Stimulated activated CD8-positive, alpha-beta memory T cell treated with anti-CD3 and anti-CD28 coated beads, Interleukin-7, amount 100 ng/mL, for 4 hours (primary cell): ENCODE measurements at places on chromosomes 13 and 19.
A peak's percentile ranks its signal among the peaks of the same experiment; 100 is the strongest.

GRCh38 chr19:5001615-5002014 is 32.7 kb downstream of the KDM4B start:
- DNase-seq: no peak

DNA sequence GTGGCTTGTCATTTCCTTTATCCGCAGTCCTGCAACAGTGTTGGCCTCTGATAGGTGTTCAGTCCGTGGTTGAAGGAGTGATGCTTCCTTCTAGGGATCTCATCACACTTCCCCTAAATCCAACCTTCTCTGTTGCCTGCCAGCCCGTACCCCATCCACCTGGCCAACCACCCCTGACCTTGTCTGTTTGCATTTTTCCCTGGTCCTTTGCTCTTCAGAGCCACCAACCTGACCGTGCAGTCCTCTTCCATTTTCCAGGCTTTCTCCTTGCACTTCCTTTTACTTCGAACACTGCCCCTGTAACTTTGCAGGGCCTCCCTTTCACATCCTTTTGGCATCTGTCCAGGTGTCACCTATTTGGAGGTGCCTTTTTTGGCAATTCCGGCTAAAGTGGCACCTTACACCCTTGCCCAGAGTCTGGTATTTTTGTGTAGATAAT is 696 bp downstream of the ZNF460 start:
- DNase-seq: no peak

DNA sequence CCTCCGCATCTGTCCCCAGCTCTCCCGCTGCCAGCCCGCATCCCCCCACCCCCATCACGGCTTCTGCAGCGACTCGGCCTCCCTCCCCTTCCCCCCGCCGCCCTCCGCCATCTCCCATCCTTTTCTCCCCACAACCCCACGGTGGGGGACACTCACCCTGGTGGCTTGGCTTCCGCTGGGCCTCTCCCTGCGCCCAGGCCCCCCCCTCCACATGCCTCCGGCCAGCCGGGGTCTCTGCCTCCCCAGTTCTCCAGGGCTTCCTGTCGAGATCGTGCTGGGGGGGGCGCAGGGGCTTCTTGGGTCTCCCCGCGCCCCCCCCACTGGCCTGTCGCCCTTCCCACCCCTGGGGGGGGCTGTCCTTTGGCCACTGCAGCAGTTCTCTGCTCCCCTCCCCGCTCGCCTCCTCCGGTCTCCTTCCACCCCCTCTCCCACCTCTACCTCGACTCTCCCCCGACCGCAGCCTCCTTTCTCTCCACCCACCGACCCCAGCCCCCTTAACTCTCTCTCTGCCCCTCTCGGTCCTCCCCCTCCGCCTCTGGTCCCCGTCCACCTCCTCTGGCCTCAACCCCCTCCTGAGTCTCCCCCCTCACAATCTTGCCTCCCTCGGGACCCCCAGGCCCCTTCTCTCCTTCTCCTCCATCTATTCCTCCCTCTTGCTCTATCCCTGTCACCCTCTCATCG is 17.1 kb downstream of the LRRC4B start:
- DNase-seq: no peak

DNA sequence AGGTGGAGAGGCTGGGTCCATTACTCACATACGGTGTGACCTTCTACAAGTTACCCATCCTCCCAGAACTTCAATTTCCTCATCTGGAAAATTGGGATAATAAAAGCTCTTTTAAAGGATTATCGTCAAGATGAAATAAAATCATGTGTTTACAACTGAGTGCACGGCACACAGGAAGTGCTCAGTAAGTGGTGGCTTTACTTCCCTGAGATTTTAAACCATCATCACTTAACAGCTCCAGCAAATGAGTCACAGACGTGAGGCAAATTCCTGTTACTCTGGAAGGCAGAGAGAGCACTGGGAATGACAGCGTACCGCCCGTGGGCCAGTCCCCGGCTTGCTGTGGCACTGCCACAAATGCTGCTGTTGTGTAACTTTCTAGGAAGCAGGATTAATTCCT is 64.1 kb downstream of the MRPL57 start:
- DNase-seq: no peak

DNA sequence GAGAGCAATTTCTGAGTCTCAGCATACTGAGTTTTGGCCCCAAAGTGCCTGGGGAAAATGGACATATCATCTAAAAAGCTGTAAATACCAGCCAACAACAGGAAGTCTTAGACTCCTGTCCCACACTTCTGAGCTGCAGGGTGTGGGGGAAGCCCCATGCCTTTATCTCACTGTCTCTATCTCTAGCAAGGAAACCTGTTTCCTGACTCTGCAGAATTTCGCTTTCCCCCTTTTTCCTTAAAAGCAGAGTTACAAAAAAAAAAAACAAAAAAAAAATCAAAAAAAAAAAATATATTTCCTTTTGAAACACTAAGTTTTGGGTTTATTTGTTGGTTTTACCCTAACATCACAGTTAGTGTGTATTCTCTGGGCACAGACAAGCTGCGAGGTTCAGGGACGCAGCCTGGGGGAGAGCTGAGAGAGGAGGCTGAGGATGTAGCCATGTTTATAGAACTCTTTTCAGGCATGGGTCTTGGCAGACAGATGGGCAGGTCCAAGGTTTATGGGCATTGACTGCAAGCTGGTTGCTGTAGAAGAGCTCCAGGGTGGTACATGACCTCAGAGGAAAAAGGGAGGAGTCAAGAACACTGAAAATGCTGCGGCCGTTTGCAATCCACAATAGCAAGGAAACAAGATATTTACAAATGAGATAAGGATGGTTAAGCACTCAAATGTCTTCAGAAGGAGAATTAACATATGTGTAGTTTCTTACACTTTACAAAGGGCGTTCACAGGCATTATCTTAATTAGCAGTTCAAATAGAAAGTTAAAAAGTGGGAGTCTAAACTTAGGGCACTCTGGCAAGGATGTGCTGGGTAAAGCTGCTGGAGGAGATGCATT is 4.9 kb downstream of the MBNL2 start:
- DNase-seq: no peak

DNA sequence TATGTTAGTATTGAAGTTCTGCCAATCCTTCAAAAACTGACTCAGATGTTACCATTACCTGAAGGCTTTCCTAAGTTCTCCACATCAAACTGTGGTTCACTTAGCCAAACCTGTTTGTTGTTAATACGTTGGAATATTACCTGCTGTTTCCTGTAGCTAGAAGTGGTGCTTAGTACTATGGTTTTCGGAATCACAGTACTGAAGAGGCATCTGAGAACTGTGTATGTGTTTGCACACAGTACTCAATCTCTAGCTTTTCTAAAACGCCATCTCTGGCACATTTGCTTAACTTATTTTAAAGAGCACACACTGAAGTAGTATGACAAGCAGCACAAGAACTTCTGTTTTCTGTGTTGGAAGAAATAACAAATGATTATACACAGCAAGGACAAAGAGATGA is 248.2 kb downstream of the SHISA2 start:
- DNase-seq: no peak

DNA sequence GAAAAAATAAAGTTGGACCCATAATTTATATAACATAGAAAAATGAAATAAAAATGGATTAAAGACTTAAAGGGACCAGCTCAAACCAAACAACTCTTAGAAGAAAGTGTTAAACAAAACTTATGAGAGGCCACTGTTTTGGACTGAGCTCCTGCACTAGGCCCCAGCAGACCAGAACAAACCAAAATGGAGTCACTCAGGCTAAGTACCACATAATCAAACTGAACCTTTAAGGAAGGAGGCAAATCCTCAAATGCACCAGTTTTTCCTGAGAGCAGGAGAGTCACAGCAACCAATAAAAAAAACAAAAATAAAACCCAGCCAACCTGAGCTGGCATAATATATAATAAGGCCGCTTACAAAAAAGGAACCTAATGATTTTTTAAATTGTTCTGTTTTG is 10.3 kb upstream of the OR10H1 start:
- no peak for DNase-seq

DNA sequence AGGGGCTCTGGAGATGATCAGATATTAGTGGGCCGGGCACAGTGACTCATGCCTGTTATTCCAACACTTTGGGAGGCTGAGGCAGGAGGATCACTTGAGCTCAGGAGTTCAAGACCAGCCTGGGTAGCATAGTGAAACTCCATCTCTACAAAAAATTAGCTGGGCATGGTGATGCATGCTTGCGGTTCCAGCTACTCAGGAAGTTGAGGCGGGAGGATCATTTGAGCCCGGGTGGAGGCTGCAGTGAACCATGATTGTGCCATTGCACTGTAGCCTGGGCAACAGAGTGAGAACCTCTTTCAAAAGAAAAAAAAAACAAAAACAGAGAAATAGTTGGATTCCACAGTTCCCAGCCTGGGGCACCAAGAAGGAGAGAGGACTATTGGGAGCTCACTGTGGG is 17.9 kb upstream of the SHFL start:
- DNase-seq: no peak

GRCh38 chr13:111217641-111218040 is 102.5 kb downstream of the ARHGEF7 start:
- no peak for DNase-seq

- no peak for DNase-seq
These were observed 412.4 kb downstream of the SUCLA2 start for GRCh38 chr13:47588676-47589075.

DNA sequence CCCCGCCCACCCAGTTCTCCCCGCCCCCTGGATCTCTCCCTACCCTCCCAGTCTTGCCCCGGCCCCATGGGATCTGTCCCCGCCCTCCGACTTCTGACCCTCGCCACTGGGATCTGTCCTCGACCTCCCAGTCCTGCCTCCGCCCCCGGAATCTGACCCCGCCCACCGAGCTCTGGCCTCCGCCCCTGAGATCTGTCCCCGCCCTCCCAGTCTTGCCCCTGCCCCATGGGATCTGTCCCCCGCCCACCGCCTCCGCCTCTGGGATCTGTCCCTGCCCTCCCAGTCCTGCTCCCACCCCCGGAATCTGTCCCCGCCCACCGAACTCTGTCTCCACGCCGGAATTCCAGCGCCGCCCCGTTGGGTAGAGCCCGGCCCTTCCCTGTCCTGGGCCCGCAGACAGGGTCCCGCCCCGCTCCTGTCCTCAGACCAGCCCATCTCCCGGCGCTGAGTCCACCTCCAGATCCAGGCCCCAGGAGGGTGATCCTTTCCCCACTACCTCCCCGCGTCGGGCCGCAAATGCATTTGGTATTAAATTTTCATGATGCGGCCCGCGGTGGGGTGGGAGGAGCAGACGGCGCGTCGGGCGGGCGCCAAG is 1.5 kb upstream of the SLC17A7 start:
- DNase-seq: peak; percentile 39

DNA sequence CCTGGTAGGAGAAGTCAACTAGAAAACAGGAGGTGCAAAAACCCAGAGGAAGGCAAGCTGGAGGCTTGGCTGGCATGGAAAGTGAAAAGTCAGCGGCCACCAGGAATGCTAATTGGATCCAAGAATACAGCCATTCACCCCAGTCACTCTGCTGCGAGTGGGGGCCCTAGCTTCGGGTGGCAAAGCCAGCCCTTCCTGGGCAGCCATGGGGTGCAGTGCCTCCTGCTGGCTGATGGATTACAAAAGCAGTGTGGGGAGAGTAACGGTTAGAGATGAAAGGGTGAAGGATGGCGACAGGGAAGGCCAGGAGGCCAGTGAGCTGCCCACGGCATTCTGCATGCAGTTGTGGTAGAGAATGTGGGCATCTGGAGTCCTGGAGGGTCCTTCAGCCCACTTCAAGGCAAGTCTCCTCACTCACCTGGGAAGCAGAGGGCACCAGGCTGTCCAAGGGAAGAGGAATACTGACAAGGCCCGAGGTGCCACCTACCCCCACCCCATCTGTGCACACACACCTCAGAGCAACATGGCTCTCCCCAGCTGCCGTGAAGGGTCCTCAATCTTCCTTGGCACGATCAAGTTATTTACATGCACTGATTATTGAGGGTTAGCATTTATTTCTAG is 20.3 kb upstream of the EPHX3 start:
- no peak for DNase-seq

DNA sequence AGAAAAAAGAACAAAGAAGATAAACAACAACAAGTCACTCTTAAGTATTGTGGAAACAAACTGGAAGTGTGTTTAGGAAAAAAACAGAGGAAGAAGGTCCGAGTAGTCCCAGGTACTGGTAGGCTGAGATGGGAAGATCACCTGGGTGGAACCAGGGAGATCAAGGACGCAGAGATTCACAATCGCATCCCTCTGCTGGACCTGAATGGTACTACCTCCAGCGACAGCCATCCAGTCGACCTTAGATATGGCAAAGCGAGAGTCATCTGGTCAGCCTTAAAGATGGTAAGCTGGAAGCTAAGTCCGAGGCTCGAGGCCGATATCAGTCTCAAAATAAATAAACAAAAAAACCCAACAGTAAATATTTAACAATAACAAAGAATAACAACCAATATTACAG is 44.9 kb upstream of the ZNF91 start:
- no peak for DNase-seq

- no peak for DNase-seq
These were observed 46.9 kb downstream of the FGF9 start for GRCh38 chr13:21717817-21718216.

GRCh38 chr19:16497042-16497441 is 848 bp downstream of the C19orf44 start:
- no peak for DNase-seq

DNA sequence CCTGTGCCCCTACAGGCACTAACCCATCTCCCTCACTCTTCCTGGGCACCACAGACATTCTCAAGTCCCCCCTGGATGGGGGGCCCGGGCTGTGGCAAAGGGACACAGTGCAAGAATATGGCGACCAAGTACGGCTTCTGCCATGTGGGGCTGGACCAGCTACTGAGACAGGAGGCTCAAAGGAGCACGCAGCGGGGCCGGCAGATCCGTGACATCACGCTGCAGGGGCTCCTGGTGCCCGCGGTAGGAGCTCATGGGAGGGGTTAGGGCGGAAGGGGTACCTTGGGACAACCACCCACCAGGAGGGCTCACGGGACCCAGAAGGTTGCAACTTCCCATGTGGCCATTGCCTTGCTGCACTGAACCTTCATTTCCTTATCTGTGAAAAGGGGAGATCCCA is 3.3 kb upstream of the GTF2F1 start:
- no peak for DNase-seq

DNA sequence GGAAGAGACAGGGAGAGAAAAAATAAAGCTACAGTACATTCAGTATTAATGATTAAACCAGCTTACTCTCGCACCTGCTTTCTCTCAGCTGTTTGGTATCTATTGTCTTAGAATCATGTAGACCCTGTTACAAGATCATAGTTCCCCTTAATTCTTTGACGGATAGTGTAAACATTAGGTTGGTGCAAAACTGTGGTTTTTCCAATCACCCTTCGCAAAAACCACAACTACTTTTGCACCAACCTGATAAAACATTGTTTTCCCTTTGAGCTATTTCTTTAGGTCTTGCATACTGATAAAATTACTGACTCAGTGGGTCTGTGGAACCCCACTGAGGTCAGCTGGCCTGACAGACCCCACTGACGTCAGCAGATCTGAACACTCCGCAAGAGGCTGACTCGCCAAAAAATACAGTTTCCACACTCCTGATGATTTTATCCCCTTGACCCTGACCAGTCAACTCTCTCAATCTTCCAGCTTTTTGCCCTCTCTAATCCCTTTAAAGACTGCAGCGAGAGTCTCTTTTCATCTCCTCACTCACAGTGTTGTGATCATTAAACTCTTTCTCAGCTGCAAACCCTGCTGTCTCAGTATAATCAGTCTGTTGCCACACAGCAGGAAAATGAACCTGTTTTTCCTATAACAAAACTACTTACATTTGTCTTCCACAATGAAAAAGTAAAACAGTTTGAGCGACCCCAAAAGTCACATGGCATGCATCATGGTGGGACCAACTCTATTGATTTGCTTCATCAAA is 123.9 kb downstream of the SLITRK6 start:
- DNase-seq: no peak
